ENCODE measurements at places on chromosomes 3 and 15. TPM values are rescaled to one million over a fixed set of nuclear protein-coding genes. Genes with fewer than 3 reads are reported as not detected.

Gene PRR20G
- total RNA-seq, result 0.30 TPM

GRCh38 chr3:143644370-143645089, 203.7 kb downstream of the SLC9A9 start:
- DNase-seq, result peak; percentile 47

GRCh38 chr15:83430441-83430840, 16.7 kb upstream of the SH3GL3 start:
- no peak for DNase-seq

DNA sequence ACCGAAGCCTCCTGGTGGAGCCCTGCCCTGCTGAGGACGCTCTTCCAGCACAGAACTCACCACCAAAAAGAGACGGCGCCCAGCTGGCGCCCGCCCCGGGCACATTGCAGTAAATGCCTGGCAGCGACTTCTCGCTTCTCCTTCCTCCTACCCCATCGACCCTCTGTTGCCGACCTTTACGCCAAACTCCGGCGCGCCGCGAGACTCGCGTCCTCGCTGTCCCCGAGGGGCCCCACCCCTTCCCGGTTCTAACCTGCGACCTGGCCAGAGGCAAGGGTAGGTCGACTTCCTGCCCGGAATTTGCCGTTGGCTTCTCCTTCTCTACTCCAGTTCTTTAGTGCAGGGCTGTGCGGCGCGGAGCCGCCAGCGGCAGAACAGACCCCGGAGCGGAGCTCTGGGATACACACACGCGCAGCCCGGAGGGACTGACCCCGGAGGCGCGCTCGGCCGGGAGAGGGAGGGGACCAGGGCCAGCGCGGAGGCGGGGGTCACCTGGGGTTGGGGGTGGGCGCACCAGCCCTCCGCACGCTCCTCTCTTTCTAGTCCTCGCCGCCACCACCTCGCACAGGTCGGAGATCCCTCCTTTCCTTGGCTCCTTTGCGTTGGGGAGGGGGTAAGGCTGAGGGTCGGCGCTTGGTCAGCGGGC, 226.6 kb upstream of the AZI2 start:
- DNase-seq, result no peak

Gene CTXN2
- total RNA-seq, result not detected
